ENCODE measurements at places on chromosomes 11 and 22.

GRCh38 chr11:115919341-115920091, 415.3 kb upstream of the CADM1 start:
- DNase-seq, result no peak

DNA sequence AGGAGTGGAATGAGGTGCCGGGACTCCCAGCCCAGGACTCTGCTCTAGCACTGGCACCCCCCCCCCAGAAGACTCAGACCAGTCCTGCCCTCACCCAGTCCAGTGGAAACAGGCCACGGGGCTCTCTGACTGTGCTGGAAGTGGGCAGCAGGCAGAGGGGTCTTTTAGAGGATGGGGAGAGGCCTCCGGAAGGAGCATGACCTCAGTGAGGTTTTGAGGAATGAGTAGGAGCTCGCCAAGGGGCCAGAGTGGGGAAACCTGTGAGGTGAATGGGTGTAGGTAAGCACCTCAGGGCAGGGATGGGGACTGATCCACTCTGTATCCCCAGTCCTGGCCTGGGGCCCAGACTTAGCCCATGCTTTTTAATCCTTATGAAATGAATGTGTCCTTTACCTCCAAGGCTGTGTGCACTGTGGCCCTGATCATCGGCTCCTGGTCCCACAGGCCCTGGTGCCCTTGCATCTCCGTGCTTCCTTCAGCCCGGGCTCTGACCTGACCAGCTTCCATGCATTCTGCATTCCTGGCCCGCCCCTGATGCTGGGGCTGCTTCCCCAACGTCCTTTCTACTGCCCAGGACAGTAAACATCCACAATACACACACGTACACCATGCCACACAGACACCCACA, 24.4 kb upstream of the RFPL3 start:
- no peak for DNase-seq

- no peak for DNase-seq
These were observed 2.7 kb downstream of the PNPLA3 start for GRCh38 chr22:43926349-43926710.

GRCh38 chr11:20156280-20156875, 3.9 kb downstream of the DBX1 start:
- DNase-seq, result no peak

- DNase-seq, result no peak
These were observed 8.0 kb upstream of the AHNAK start for GRCh38 chr11:62554387-62555167.

DNA sequence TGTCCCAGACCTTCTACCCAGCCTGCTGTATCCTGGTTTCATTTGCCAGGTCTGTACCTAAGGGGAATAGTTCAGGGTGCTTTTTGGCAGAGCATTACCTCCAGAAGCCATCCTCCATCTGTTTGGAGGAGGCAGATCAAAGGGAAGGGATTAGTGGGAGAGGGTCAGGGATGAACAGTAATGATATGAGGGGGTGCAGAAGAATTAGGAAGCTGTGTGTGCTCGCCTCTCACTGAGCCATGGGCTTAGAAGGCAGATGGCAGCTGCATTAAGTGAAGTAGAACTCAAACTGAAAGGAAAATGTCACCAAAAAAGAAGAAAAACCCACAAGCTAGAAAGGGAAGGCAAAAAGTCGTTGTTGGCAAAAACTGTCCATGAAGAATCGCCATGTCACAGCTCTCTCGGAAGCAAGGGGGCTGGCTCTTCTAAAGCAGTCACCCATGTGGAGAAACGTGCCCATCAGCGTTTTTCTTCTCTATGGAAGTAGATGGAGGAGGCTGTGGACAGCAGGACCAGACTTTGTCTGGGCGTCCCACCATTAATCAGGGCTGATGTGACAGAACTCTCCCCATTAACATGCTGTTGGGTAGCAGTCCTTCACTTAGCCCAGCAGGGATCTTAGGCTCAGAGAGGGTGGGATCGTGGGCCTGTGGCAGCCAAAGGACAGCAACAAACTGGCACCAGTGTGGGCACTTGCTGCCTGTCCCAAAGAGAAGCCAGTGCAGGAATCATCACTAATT, 46.8 kb downstream of the CEP164 start:
- DNase-seq, result no peak

DNA sequence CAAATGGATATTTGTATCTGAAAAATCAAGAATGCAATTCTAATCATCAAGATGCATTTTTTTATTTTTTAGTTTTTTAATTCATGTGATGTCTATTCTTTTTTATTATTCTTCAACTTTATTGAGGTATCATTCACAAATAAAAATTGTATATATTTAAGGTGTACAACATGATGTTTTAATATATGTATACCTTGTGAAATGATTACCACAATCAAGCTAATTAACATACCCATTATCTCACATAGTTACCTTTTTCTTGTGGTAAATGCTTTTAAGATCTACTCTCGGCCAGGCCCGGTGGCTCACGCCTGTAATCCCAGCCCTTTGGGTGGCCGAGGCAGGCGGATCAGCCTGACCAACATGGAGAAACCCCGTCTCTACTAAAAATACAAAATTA, 3.7 kb downstream of the HBB start:
- DNase-seq, result no peak

GRCh38 chr11:116958246-116958645, 120.8 kb upstream of the APOA1 start:
- DNase-seq, result no peak

DNA sequence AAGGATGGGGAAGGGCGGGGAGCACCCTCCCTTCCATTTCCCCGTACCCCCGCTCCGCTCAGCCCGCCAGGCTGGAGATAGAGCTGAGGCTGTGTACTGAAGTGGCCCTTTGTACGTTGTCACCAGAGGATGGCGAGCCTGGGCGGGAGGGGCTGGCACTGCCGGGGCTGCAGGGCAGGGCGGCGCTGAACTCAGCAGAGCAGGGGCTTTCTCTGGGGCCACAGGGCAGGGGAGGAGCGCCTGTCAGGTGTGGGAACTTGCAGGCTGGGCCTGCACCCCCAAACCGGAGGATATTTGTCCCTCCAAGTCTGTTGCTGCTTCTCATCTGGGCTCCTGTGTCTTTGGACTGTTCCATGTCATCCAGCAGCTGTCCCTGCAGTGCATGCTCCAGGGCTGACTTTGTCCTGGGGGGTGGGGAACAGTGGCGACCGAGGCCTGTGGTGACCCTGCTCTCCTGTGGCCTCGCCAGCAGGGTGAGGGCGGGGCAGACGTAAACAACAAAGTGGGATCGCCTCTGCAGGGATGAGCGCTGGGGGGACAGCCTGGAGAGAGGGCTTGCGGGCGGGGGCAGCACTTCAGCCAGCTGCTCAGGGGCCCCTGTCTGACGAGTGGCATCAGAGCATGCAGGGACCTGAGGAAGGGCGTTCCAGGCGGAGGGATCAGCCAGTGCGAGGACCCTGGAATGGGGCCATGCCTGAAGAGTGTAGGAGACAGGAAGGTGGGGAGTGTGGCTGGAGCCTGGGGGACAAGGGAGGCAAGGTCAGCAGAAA, 13.1 kb downstream of the MGAT3 start:
- peak; percentile 71 for DNase-seq

- no peak for DNase-seq
These were observed 83.8 kb upstream of the FIBIN start for GRCh38 chr11:26909991-26910591.

DNA sequence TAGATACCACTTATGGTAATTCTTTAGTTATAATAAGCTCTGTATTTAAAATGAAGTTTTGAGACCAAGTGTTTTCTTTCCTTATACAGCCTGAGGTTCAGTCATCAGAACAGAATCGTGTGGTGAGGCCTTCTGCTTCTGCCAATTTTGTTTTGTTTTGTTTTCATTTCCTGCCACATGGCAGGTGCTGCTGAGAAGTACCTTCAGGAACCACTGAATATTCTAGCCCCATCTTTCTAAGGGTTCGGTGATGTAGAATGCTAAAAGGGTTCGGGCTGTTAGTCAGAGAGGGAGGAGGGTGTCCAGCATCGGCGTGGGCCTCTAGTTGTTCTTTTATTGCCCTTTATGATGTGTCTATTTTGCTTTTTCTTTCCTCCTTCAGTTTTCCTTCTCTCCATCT, 25.8 kb downstream of the TNRC6B start:
- DNase-seq, result no peak

DNA sequence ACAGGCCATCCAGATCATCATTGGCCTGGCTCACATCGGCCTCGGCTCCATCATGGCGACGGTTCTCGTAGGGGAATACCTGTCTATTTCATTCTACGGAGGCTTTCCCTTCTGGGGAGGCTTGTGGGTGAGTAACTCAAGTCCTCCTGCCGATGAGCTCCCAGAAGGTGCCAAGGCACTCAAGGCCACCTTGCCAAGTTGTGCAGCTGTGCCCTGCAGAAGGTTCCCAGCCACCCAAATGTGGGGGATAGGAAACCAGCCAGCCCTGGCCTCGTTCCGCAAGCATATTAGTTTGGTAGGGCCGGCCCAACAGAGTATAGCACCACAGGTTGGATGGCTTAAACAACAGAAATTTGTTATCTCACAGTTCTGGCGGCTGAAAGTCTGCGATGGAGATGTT, 4.0 kb downstream of the MS4A8 start:
- no peak for DNase-seq

- no peak for DNase-seq
These were observed 233.4 kb upstream of the KIRREL3 start for GRCh38 chr11:127233998-127234397.

DNA sequence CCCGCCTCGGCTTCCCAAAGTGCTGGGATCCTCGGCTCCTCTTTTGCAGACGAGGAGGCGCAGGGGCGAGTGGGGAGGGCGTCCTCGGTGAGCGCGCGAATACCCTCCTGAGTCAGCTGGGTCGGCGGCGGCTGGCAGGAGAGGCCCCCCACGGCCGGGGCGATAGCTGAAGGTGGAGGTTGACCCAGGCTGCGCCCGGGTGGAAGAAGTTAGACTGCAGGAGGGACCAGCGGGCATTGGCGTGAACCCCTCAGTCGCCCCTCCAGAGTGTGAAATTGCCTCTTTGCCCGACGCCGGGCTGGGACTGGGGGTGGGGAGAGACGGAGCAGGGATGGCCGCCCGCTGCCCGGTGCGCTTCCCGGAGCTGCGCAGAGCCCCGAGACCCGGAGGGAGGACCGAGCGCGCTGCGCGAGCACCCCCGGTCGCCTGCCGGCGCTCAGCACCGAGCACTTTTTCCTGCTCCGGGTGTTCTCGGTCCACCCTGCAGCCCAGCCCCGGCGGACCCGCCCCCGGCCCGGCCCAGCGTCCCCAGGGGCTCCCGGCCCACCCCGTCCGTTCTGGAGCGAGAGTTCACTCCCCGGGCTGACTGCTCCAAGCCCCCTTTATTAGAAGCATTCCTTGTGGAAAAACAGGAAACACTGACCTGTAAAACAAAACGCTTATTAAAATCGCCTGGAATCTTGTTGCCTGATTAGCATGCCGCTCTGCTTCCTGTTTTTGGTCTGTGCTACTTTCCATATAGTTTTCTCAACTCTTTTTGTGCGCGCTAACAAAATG, 13.7 kb upstream of the CPT1A start:
- no peak for DNase-seq

DNA sequence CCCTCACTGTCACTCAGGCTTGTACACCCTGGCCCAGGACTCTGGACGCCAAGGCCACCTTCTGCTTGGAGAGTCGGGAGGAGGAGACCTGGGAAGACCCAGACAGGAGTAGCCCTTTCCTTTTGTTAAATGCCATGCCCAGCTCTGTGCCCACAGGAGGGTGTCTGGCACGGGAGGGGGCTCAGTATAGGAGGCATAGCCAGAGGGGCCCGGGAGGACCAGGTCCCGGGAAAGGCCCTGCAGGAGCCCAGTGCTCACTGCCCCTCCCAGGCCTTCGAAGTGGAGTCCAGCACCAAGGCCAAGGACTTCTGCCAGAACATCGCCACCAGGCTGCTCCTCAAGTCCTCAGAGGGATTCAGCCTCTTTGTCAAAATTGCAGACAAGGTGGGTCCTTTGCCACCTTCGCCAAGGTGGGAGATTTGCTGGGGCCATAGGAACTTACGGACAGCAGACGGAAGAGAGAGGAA, 79.0 kb downstream of the MYO7A start:
- no peak for DNase-seq

DNA sequence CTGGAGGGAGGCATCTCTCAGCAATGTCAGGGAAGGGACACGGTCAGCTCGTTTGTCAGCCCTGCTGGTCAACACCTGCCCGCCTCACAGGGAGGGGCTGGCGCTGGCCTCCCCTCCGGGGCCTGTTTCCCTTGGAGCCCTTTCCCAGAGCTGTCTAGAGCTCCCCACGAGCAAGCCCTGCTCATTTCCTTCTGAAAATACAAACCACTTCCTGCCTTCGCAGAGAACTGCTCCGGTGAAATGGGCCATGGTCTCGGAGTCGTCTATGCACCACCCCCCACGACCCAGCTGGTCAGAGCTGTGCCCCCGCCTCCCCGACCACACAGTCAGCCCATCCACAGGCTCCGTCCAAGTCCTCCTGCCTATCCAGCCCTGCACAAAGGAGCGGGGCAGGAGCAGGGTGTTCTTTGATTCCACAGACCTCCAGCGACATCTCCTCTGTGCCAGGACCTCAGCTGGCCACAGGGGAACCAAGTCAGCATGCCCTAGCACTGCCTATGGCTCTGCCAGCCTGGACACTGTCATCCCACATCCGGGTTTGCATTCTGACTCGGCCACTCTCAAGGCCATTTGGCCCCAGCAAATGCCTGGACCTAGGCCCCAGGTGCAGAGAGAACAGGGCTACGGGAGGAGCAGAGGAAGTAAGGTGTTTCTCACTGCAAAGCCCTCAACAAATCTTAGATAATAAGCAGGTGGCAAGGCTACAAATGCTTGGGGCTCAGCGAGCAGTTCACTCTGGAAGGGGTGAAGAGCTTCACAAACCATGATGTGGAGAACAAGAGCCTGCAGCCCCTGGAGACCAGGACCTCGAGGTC, 82.1 kb upstream of the WNT11 start:
- DNase-seq, result no peak

DNA sequence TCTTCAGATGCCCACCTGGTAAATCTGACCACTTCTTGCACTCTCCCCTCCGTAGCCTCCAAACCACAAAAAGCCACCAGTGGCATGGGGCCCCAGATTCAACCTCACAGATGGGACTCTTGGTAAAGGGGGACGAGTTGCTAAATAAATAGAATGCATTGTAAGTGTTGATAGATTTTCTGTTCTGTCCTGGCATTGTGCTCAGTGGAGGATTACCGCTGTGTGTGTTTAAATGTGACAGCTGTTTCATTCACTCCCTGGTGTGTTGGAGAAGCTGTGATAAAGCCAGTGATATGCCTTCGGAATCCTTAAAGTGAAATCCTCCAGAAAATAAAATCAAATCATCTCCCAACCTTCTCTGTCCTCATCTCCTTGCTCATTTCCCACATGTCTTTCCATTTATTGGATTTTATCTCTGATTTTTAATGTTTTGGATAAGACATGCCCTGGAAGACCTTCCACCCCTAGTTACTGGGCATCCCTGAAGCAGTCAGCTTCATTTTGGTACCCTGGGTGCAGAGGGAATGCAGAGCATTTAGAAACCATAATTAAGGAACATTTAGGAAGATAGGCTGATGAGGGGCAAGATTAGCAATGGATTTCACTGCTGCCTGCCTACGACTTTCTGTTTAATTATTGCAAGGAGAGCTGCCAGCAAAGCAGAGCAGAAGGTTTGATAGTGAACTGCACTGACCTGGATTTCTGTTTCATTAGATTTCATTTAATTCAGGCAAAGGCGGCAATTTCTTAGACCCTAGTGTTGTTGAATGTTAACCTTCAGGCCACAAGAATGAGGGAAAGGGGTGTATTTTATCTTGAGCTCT, 460.9 kb upstream of the KIRREL3 start:
- DNase-seq, result no peak

- no peak for DNase-seq
These were observed 117.3 kb downstream of the CYP2R1 start for GRCh38 chr11:14774721-14775120.

GRCh38 chr11:102950622-102951081, 4.9 kb downstream of the MMP13 start:
- DNase-seq, result no peak
